ENCODE measurements at places on chromosomes 6 and 20.

- DNase-seq, result no peak
Measured at GRCh38 chr6:144467172-144467762, 182.1 kb downstream of the UTRN start.

- no peak for DNase-seq
Measured at GRCh38 chr6:335572-335971, 43.3 kb downstream of the DUSP22 start.

- DNase-seq, result no peak
Measured at GRCh38 chr20:2757969-2758368, 42.5 kb downstream of the CPXM1 start.

DNA sequence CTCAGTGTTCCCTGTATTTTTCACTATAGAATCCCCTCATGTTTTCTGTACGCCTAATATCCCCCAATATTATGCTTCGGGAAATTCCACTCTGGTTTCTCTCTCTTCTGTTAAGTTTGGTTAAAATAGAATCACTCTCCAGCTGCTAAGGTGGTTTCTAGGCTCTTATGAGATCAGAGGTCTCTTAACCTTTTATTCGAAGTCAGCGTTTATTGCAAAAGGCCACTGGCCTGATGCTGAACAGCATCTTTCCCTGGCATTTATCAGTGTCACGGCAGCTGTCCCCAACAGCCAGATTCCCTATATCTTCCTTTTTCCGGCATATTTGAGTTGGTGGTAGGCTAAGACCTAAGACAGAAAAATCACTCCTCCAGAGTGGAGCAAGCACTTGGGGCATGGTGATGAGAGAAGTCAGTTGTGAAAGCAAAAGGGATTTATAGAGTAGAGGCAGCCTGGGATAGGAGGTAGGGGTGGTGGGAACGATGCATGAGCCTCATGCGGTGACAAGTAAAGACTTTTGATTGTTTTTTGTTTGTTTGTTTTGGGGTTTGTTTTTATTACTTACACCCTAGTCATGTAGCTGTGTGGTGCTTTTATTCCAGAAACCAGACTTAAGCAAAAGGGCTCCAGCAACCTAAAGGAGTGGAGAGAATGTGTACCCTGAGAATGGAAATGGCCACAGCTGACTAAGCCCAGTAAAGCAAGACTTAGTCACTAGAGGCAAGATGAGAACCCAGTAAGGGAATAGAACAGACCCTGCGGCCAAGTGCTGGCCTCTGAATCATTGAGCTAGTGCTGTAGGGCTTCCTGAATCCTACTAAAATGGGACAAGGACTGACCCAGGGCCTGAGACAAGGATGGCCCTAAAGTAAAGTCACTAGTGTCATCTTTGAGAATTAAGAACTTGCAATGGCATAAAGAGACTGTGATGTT, 233.0 kb upstream of the PRND start:
- no peak for DNase-seq
